Activated T-cell treated with anti-CD3 and anti-CD28 coated beads, Interleukin-2, amount 50 U/mL, for 72 hours (primary cell): ENCODE measurements at places on chromosomes 6 and 20.
A peak's percentile ranks its signal among the peaks of the same experiment; 100 is the strongest.

GRCh38 chr6:105380634-105381033 is 22.2 kb downstream of the PREP start:
- no peak for DNase-seq

DNA sequence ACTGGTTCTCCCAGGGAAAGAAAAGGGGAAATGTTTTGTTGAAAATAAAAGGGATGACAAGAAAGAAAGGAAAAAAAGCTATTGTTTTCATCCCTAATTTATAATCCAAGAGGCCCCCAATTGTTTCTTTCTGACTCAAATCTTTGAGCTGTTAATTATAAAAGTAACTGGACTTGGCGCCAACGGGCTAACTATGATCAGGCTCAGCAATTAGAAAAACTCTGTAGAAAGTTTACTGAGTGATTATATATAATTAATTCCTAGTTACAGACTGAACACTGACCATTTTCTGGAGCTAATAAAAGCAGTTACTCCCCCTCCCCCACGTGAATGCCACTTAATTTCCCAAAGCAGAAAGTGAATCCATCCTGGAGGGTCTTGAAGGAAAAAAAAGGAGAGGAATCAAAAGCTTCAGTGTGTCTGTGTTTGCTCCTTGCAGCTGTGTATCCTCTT is 3.2 kb downstream of the ZMYND8 start:
- no peak for DNase-seq

DNA sequence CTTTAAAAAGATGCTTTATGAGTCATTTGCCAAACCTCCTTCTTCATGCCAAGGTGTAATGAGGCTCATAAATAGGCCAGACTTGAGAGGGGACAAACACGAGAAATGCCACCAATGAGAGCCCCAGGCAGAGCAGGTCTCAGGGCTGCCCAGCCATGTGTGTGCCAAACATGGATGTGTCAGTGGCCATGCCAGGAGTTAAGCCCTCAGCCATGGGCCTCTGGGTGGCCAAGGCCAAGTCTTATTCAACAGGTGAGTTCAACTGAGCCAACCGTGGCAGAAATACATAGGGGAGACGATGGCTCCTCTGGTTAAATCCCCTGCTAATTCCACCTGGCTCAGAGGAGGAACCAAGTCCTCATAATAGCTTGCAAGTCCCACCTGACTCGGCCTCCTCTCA is 358.8 kb downstream of the PREX1 start:
- no peak for DNase-seq

GRCh38 chr6:15366879-15367278 is 121.0 kb downstream of the JARID2 start:
- DNase-seq: no peak

DNA sequence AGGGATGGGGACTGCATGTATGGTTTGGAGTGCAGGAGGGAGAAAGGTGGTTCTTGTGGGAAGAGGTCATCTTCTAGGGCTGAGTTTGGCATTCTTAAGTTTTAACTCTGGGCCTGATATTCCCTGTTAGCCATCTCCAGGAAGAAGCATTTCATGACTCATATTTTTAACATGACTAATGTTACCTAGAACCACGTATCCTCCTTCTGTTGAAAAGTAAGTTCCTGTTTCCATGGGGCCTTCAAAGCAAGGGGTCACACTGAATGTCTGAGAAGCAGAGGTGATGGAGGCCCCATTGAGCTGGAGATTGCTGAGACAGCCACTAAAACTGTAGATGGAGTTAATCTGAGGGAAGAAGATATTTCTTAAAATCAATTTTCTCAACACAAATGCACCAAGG is 30.2 kb downstream of the FAM229B start:
- peak; percentile 4 for DNase-seq
